ENCODE measurements at places on chromosomes 6 and 20.

- no peak for DNase-seq
These were observed at the start of gene RGL2 for GRCh38 chr6:33298773-33299236. RGL2 (minus strand) TSS chr6:33298942; CDS start chr6:33298610, 332 bp downstream.

DNA sequence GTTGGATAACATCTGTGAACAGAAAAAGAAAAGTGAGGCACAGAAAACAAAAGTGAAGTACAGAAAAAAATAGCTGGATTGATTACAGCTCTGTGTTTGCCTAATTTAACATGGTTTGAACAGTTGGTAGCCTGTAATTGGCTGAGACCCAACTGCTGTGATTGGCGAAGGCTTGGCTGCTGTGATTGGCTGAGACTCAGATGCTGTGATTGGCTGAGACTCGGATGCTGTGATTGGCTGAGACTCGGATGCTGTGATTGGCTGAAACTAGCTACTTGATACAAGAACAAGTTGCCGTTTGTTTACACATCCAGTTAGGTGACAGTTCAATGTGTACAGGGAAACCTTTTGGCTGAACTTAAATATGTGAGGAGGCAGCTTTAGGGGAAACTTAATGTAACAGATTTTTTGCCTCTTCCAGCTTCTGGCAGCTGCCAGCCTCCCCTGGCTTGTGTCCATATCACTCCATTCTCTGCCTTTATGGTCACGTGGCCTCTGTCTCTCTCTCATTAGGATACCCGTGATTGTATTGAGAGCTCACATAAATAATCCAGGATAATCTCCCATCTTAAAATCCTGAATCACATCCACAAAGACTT lies 223.4 kb upstream of the FOXA2 start:
- no peak for DNase-seq

- no peak for DNase-seq
These were observed 81.0 kb downstream of the ATRN start for GRCh38 chr20:3551681-3552434.

DNA sequence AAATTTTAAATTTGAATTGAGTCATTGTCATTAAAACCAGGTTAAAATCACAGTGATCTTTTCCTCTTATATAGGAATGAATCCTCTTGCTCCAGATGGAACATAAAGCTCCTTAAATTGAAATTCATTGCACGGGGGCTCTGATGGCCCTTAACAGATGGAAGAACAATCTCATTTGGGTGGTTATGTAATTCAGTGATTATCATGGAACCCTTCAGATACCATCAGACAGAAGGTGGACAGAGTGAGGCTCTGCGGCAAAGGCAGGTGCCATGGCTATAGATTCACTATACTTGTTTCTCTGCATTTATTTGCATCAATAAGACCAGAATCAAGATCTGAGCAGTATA lies 17.8 kb upstream of the RNF182 start:
- no peak for DNase-seq

DNA sequence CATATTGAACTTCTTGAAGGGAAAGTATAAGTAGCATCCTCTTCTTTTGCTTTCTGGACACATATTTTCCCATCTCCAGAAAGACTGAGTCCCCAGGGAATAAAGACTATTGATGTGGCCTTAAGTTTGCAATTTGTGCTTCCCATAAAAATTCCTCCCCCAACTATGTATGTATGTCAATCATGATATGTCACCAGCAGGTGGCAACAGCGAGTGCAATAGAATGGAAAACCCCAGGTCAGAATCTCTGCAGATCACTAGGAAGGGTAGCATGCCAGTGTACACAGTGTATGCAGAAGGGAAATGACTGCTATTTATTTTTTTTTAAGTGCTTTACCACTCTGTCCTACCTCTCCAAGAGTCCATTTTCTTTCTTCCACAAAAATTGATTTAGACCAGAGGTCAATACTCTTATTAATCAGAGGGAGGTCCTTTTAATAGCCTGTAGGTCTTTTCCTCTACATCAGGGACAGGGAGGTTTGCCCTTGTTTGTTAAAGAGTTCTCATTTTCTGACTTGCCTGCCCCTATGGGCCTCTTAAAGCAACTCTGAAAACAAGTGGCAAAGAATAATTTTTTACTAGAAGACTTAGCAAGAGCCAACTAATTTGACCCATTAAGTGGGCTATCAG lies 61.4 kb downstream of the BMP2 start:
- no peak for DNase-seq

DNA sequence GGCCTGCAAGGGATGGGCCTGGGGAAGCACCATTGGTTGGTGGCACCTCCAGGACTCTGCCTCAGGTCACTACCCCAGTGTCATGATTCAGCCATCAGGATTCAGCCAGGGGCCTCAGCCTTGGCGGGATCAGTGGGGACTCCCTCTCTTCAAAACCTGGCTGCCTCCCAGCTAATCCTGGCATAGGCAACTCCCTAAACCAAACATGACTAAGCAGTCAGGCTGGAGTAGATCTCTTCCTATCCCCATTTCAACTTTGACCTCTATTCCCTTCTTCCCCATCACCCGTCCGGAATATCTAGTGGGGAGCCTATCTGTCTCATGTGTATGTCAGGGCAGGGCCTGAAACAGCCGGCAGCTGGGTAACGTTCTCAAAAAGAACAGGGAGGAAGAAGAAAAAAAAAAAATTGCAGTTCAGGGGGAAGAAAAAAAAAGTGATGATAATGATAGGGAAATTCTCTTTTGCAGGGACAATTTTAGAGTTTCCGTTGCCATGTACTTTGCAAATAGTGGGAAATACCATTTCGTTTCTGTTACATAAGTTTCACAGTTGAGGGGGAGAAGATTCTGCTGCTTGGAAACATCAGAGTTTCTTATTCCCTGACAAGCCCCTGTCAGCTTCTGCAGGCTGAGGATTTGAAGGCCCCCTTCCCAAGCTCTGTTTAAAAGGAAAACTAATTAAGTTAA lies 4.1 kb upstream of the PREX1 start:
- no peak for DNase-seq

GRCh38 chr20:62816031-62816883 lies 593 bp upstream of the COL9A3 start:
- DNase-seq: no peak

DNA sequence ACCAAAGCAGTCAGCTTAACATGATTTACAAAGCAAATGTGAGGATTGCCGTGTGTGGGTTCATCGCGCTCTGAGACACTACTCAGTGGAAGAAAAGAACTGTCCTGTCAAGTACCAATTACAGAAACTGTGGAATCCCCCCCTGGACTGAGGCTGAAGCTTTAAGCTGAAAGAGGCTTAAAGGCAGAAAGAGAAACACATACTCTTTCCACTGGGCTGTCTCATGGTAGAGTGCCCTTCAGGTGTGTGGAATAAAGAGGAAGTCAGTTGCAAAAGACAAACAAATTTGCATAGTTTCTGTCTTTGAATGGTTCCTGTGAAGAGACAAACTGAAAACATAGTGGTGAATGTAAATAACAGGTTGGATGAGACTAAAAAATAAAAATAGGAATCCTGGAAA lies 560.4 kb upstream of the SYNCRIP start:
- no peak for DNase-seq

DNA sequence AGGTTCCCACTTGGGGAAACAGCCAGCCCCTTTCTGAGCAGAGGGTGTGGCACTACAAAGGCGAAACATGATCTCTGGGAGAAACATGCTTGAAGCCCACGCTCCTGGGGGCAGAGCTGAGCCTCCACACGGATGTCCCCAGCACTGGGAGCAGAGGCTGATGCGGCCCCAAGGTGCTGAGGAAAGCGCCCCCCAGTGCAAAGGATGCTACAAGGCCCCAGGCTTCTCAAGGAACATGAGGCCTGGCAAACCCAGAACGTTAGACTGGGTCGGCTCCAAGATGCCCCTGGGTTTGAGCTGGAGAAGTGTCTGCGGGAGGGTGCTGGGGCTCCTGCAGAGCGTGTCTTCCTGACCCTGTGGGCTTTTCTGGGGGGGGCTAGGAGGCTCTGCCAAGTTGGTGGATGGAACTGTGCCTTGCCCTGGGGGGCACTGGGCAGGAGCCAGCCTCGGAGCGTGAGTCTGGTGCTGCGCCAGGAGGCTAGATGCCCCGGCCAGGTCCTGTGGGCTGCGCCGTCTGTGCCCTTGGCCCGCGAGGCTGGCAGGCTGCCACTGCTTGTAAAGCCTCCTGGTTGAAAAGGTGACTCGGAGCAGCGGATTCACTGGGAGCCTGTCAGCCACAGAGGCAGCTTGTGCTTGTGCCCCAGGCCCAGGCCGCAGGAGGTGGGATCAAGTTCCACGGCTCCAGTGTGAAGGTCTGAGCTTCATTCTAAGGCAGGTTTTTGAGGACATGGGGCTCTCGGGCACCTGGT lies 8.1 kb downstream of the SYNJ2 start:
- no peak for DNase-seq

Measured in activated CD8-positive, alpha-beta memory T cell treated with anti-CD3 and anti-CD28 coated beads for 1 hour (primary cell).